ENCODE measurements at places on chromosomes 5 and 9.

DNA sequence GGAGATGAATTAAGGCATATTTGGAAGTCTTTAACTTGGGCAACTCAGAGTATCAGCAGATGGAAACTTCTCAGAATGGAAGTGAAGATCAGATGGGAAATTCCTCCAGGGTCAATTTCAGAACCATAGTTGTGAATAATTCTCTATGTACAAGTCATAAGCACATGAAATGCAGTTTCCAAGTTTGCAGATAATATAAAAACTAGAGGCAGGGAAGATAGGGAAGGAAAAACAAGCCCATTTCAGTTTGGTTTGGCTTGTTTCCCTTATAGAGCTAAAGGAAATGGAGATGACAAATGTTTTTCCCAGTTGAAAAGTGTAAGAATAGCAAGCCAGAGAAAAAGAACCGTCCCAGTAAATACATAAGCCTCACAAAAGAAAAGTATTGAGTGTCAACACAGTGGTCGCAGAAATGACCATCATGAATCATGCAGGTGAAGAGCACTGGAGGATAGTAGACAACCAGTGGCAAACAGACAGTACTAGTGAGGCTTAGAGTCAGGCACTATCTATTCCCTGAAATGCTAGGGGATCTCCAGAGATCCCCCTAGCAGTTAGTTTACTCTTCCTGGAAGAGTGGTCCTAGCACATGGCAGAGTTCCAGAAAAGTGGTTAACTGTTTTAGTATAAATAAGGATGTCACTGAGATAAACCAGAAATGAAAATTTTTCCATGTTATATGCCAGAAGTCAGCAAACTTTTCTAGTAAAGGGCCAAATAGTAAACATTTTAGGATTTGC is 245.9 kb downstream of the SAXO1 start:
- no peak for DNase-seq

- no peak for DNase-seq
These were observed 337.8 kb downstream of the DEPDC1B start for GRCh38 chr5:60362158-60362557.

GRCh38 chr5:7500256-7500655 is 104.3 kb downstream of the ADCY2 start:
- no peak for DNase-seq

DNA sequence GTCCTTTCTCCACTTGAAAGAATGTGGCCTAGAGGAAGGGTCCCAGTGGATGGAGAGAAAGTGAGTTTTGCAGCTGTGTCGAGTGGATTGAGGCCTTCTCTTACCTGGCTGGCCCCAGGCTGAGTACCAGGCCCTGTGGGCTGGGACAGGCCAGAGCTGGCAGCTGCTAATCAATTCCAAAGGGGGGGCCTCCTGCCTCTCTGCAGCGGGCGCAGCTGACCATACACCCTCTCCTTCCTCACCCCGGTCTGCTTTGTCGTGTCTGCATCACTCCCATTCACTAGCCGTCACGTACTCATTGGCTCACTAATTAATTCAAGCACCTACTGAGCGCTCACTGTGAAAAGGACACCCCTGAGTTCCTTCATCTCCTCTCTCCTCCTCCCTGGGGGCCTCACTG is 58.4 kb upstream of the PITX1 start:
- no peak for DNase-seq

GRCh38 chr5:34802834-34803563 is 36.0 kb upstream of the TTC23L start:
- no peak for DNase-seq

DNA sequence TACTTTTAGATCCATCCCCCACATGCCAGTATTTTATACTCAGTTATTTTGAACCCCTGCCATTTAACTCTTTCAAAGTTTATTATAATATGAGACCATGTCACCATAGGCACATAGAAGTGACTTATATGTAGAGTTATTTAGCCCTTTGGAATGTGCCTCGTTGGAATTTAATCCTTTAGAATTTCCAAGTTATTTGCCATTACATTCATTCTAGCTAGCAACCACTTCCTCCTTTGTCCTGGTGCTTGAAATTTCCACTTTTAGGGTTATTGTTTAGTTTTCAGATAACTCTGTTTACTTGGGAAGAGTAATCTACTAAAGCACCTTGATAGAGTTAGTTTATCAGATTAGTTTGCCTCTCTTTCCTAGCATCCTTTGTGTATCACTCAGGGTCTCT is 82.8 kb upstream of the TLE1 start:
- no peak for DNase-seq

DNA sequence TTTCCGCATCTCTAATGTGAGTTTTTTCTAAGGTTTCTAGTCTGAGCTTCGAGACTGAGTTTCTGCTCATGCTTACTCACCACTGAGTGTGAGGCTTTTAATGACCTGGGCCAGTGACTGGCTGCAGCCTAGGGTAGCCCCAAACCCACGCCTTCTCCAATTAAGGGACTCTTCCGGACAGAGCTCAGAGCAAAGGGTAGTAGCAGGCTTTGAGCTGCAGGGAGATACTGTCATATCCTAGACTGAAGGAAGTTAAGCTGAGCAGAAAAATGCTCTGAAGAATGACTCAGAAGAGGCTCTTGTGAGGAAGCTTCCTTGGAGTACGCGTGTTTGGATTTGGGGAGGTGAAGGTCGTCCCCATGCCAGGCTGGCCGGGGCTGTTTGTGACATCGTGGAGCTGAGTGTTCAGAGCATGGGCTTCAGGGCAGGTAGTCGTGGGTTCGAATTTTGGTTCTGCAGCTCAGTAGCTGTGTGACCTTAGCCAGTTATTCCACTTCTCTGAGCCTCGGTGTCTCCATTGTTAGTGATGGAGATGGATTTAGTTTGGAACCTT is 3.5 kb downstream of the USP20 start:
- peak; percentile 71 for DNase-seq

DNA sequence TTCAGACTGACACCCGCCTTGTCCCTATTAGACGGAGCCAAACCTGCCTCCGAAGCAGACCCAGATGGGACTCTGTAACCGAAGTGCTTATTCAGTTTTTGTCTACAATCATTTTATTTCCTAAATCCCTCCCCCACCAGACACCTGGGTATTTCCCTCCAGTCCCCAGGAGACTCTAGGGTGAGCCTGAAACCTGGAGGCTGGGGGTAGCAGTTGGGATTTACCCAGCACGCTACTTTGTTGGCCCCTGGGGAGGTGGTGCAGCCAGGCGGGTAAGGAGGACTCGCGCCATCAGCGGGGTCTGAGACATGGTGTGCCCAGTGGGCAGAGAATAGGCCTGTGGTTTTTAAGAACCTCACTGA is 1.3 kb upstream of the LHX2 start:
- DNase-seq, result no peak

DNA sequence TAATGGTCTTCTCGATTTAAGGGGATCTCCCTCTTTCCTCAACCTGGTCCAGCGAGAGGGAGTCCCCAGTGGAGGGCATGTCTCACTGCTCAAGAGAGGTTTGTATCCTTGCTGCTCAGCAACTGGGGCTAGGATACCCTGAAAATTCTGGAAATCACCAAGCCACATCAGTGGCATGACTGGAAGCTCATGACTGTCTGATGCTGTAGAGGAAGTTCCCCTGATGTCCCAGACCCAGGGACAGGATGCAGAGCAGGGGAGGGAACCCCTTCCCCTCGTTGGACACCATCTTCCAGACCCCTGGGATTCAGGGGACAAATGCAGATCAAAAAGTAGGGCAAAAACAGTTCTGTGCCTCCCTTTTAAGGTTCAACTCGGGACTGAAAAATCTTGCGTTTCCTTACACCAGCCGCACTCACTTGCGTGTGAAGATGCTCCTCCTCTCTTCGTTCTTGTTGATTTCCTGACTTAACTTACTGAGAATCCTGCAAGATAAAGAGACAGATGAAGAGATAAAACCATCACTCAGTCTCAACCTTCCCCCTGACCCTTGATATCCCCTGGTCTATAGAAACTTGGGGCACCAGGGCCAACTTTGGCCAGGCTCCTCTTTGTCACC is 22.1 kb downstream of the LCP2 start:
- no peak for DNase-seq

DNA sequence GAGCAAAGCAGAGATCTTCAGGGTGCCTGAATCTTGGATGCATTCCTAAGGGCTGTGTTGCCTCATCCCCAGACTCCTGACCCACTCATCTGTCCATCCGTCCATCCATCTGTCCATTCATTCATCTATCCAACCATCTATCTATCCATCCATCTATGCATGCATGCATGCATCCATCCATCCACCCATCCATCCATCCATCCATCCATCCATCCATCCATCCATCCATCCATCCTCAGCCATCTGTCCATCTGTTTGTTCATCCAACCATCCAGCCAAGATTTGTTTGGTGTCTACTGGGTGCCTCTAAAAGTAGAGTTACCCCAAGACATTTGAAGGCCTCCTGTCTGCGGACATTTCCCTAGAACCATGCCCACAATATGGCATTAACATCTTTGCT is 27.7 kb upstream of the BARHL1 start:
- DNase-seq, result no peak

DNA sequence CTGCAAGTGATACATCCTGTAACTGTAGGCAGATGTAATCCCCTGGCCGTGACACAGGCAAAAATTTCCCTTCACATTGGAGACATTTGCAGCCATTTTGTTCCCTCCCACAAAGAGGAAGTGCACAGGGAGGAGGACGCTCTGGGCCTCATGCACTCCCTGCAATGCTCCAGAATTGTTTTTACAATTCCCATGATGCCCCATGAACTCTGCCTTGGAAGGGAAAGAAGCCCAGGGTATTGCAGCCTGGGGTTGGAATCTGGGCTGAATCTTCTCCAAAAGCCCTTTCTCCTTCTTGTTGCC is 491.7 kb downstream of the CCDC171 start:
- DNase-seq, result no peak

GRCh38 chr9:130422546-130422945 is 22.2 kb upstream of the ASS1 start:
- no peak for DNase-seq

- DNase-seq, result peak; percentile 48
These were observed 48.8 kb downstream of the FANCC start for GRCh38 chr9:95268681-95269080.

- DNase-seq, result peak; percentile 91
These were observed 14.3 kb upstream of the LHX3 start for GRCh38 chr9:136219276-136219675.

DNA sequence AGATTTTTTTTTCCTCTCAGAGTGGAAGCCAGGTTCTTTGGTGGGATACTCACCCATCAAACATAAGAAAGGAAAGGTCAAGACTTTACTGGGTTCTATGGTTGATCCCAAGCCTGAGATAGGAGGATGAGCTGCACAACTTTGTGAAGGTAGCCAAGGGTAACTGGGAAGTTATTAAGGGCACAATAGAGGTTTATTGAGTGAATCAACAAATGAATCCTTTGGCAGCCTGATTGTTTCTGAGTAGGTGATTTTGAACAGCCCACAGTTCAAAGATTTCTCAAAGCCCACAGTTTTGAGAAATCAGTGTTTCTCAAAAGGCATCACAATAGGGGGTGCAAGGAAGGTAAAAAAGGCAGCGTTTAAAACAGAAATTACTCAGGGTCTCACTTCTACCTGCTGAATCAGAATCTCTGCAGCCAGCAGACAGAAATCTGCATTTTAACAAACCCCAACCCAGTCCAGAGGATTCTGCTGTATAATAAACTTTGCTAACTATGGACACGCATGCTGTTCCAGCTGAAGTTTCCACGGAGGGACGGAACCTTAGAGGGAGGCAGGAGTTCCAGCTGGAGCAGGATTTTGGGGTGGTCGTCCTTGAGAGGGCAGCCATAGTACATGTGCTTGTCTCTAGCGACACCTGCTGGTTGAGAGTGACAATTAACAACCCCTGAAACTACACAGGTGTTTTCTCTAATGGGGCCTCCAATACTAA is 32.7 kb upstream of the FSD1L start:
- peak; percentile 60 for DNase-seq

DNA sequence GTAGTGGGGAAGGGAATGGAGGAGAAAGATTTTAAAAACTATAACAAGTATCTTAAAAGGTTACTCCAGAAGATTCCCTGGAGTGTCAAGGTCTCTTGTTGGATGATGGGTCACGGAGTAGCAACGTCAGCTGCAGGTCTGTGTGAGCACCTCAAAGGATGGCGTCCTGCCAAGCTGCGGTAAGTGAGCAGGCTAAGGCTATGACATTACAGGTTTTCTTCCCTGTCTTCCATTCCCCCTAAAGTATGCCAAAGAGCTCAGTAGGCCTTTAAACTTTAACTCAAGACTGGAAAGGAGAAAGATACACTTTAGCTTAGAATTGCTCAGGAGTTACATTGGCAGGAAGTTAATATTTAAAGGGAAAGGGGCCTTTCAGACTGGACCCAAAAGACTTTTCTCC is 17.5 kb downstream of the SPOCK1 start:
- DNase-seq, result peak; percentile 65

Measured in epithelial cell of esophagus (primary cell).